NCI-H1105 treated with DMSO at 0.1 percent for 48 hours (cell line): ENCODE measurements at places on chromosomes 13 and 19.
A peak's percentile ranks its signal among the peaks of the same experiment; 100 is the strongest.

DNA sequence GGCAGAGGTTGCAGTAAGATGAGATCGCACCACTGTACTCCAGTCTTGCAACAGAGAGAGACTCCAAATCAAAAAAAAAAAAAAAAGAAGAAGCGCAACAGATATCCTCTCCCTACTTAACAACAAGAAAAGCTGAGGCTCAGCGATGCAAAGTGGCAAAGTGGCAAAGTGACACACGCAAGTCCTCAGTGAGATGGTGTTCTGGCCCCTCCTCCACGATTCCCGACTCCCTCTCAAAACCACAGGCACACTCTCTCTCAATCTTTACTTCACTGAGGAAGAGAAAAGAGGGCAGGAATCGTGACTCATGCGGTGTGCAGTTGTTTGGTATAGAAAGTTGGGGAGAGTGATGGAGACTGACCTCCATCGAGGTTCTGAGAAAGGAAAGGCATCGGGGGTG is 12.6 kb downstream of the FFAR2 start:
- no peak for DNase-seq

DNA sequence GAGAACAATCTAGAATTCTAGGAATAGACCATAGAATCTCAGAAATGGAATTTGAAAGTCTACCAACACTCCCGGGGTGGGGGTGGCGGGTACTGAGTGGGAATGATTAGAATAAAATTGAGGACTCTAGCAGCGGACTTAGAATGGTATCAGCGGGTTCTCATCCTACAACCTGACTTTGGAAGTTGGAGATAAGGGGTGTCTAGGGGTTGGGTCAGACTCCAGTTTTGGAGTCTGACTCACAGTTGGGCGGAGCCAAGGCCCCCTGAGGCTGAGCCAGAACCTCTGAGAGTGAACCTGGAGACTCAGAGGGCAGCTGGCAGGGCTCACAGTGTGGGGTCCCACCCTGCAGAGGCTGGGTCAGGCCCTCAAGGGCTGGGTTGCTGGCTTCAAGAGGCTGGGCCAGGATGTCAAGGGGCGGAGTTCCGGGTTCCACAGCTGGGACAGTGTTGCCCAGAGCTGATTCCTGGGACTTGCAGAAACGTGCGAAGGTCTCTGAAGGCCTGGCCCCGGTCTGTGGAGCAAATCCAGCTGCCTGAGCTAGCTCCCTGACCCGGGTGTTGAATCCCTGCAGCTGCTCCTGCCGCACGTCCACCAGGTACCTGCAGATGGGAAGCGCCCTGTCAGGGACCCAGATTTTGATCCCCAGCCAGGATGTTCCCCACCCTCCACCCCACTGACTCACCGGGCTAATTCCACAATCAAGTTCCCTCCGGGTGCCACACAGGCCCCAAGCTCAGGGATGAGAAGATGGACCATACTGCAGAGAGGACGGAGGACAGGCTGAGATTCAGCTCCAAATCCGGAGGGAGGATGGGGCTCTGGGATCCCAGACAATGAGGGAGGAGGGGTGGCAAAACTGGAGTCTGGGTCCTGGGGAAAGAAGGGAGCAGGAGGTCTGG is 1.6 kb upstream of the TNNI3 start:
- no peak for DNase-seq

DNA sequence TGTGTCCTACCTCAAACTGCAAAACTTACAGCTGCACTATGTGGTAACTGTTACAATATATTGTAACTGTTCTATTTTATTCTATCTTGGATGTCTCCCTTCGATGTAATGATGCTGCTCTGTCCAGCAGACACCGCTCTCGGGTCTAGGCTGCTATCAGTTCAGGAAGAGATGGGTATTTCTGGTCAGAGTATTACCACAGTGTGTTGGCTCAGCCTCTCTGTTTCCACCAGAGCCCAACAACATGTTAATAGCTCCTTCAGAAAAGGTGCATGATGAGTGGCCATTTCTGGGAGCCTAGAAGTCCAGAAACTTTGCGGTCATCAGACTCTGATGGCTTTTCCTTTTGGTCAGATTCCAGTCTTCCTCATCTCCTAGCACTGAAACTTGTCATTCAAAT is 35.9 kb upstream of the IGFL1 start:
- DNase-seq = no peak

GRCh38 chr19:33177417-33177979 is 16.6 kb upstream of the LRP3 start:
- no peak for DNase-seq

DNA sequence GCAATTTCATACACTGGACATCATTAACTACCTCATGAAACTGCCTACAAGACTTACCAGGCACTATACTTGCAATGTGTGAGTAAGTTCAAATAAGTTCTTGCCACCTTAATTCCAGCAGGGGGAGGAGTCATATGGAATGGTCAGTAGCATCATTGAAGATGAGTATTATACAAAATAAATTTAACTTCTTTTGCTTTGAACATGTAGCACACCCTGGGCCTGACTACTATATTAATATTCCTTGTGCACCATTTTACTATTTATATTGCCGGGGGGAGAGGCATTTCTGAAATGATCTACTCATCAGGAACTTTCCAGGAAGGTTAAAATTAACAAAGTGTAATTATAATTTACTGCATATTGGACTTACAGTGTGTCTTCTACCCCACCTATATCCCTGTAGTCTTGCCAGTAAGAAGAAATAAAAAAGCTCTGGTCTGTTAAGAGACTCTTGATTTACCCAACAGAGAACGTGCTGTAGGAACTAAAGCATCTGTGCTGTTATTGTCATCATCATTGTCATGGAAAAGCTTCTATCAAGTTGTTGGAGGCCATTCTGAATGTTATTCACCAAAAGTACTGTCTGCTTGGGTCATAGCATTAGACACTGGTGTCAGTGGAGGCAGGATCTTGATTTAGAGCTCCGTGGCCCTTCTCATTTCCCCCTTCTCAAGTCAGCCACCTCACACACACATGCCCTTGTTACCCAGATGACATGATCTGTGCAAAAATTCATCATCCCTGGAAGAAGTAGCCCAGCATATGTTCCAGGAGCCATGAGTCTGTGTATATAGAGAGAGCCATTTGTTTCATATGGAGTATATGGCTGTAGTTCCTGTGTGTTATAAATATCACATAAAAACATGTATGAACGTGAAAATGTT is 147.1 kb downstream of the MTUS2 start:
- no peak for DNase-seq

- no peak for DNase-seq
These were observed 418 bp upstream of the ZNF709 start for GRCh38 chr19:12485052-12485416.

- DNase-seq = no peak
These were observed 182.4 kb downstream of the GPC6 start for GRCh38 chr13:93409001-93409400.

DNA sequence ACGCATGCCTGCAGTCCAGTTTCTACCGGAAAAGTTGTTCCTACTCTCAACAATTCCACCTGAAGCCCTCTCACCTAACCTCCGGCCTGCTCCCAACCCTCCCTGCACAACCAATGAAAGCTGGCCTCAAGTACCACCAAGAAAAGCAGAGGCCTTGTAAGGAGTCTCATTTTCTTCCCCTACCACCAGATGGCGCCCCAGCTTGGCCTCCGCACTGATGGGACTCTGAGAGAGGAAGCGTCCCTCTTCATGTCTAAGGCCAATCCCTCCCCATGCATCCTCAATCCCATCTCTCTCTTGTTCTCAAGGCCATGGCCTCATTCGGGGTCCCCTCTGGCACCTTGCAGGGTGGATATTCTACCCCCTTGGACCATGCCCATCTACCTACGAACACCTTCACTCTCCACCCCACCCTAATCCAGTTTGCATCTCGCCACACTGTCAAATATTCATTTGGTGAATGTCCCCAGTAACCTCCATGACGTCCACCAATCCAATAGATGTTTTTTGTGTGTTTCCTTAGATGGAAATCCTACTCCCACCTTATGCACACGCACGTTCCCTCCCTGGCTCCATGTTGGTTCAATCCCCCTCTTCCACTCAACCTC is 412.8 kb downstream of the ZNF536 start:
- peak; percentile 49 for DNase-seq

DNA sequence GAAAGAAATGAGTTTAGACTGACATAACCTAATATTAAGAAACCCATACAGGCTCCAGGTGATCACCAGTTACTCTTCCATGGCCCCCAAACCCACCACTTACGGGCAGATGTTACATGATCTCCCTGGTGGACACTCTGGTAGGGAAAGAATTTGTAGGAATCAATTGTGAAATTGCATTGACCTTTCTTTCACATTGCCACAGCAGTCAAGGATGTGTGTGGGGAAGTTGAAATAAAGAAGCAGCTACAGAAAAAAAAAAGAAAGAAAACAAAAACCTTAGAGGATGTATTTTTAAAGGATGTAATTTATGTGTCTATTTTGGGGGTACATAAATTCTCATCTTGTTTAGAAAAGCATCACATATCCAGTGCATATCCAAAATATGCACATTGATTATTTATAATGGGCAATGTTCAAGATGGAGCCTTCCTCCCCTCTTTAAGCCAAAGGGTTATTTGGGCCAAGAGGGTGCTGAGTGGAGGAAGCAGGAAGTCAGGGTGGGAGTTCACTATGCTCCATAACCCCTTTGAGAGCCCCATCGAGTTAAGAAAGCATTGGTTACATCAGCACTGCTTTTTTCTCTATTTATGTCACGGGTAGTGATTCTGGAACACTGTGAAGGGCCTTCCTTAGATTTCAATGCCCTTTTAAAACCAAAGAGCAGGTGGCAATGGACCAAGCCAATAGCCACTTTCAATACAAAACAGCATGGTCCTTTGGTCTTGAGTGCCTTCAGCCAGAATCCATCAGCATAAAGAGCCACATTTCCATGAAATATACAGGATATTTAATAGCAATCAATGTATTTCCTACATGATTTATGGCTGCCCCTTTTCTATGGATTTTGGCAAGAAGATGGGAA is 169.6 kb downstream of the LACC1 start:
- DNase-seq = no peak

DNA sequence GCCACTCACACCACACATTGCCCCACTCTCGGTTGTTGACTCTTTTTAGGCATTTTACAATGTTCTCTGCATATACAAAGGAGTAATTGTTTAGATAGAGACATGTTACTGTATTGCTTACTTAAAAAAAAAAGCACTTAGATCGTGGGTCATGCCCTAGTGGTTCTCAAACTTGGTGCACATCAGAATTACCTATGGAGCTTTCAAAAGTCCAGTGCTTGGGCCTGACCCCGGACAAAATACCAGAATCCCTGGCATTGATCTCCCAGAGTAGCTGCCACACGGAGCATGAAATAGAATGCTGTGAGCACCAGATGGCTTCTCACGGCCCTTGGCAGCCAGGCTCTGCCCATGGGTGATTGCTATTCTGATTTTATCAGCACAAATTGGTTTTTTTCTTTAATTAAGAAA is 20.0 kb downstream of the ACP7 start:
- no peak for DNase-seq

DNA sequence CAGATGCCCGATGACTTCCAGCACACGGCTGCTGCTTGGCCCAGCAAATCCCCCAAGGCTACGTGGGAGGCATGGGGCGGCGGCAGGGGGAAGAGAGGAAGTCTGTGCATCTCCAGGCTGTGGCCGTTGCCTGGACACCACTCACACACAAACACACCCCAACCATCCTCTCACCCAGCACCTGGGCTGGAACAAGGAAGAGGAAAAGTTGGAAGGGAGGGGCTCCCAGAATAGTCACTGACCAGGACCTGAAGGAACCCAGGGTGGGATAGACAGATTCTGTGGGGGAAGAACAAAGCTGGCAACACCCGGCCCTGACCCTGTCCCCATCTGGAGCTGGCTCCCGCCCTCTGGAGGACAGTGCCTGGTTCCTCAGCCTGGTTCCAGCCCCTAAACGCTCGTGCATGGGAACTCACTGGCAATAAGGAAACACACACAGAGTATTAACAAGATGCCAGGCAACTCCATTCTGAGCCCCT is 11.2 kb downstream of the PPP6R1 start:
- DNase-seq = no peak

GRCh38 chr13:31943591-31943990 is 88.0 kb upstream of the FRY start:
- DNase-seq = no peak

DNA sequence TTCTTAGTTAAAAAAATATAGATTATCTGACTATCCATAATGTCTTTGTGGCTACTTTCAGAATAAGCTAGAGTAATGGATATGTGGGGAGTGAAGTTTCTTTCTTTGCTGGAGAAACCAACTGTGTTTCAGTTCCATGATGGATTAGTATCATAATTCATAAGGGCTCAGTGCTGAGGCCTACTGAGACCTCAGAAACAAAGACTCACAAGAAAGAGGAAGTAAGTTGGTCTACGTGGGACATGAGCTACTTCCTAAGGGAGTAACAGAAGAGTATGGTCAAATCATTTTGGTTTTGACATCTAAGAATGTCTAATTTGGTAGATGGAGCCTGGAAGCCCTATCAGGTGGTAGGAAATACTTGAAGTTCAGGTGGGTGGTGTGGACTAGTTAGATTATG is 99.0 kb upstream of the HTR2A start:
- DNase-seq = no peak

GRCh38 chr13:23608701-23609413 is 38.6 kb downstream of the TNFRSF19 start:
- DNase-seq = no peak

GRCh38 chr13:109840201-109840892 is 54.0 kb upstream of the IRS2 start:
- no peak for DNase-seq

DNA sequence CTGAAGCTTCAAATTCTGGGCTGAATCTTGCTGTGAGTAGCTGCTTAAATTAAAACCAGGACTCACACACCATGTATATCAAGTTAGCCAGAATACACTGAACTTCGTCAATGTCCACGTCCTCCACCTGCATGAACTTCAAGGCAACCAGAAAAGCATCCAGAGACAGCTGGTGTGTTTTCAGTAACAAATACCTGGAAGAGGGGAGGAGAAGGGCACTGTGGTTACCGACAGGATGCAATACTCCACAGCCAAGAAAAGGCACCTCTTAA is 20.4 kb downstream of the PROZ start:
- no peak for DNase-seq

GRCh38 chr13:34826432-34826831 is 115.6 kb upstream of the NBEA start:
- DNase-seq = no peak

DNA sequence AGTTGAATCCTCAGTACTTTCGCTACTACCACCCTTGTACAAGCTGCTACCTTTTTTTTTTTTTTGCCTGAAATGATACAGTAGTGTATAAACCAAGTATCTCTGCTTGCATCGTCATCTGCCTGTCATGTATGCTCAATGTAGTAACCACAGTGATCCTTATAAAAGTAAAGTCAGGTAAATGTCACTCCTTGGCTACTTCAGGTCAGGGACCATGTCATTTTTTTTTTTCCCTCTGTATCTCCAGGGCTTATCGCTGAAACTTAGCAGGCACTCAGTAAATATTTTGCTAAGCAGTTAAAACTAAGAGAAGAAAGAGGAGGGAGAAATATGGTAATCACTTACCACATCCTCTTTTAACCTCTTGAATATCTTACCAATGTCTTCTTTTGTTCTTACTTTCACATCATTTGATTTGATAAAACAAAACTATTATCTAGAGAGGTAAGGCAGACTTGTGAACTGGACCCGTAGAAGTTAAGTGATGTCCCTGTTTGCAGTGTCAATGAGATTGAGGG is 96.8 kb upstream of the KLF12 start:
- no peak for DNase-seq

- no peak for DNase-seq
These were observed 1877.7 kb upstream of the PRR20A start for GRCh38 chr13:55263045-55263444.
